ENCODE measurements at places on chromosomes 2 and 18. TPM values are rescaled to one million over a fixed set of nuclear protein-coding genes. Genes with fewer than 3 reads are reported as not detected.

SLC5A7 gene
- total RNA-seq: not detected

MBD1 gene
- 49.7 TPM for total RNA-seq

CFC1 gene
- not detected for total RNA-seq

FAM161A gene
- 8.6 TPM for total RNA-seq

GRCh38 chr18:33578518-33579348 is 714 bp downstream of the ASXL3 start:
- peak; percentile 11 for DNase-seq

DNA sequence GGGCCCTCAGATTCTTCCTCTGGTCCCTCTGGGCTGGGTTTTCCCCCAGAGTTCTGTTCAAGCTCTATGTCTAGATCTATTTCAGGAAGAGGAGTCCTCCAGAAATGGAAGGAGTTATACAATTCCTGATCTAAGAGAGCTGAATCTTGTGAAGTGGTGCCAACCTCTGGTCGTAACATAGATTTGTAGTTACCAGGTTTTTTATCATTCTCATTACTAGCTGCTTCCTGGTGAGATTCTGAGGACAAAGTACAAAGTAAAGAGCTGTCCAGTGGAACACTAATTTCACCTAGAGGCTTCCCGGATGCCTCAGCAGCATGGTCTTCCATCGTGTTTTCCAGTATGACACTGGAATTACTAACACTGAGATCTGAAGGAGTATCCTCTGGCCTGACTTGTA is 44.1 kb downstream of the PPP4R1 start:
- no peak for DNase-seq

GRCh38 chr2:151111599-151112278 is 149.9 kb downstream of the RBM43 start:
- no peak for DNase-seq

- no peak for DNase-seq
Measured at GRCh38 chr2:54871457-54872107, 148.1 kb downstream of the EML6 start.

DNA sequence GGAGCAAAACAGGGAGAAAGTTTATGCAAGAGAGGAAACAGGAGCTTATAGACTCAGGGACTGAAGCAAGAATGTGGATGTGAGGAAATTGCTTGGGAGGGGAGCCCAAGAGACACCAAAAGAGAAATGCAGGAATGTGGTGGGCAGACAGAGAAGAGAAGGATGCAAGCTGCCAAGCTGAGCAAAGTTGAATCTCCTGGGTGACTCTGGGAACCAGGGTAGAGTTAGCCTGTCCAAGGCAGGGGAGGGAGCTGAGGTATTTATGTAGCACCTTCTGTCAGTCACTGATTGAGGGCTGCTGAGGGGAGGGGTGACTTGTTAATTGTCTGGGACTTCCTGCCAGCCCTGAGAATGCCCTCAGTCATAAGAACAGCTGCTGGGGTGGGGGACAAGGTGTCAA is 464.3 kb downstream of the NBAS start:
- DNase-seq: no peak

DNA sequence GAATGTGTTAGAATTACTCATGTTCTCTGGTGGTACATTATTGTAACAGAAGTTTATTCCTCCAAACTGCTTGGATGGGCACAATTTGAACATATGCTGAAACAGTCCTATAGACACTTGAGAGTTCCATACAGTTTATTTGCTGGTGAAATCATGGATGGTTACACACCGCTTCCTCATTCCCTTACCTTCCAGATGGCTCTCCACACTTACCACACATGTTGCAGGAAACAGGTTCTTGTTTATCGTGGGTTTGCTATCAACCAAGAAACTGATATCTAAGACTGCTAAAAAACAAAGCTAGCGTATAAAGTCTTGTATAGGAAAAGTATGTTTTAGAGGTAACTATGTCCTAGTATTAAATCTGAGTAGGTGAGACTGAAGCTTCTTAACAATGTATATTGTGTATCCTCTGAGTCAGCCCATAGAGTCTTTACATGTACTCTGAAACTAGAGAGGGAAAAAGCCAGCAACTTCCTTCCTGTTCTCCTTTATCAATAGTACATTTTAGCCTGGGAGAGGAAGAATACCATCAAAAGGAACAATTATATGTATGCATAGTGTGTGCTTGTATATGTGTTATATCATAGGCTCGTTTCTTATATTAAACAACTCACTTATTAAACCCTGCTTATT is 313.1 kb downstream of the PLCL1 start:
- no peak for DNase-seq

DNA sequence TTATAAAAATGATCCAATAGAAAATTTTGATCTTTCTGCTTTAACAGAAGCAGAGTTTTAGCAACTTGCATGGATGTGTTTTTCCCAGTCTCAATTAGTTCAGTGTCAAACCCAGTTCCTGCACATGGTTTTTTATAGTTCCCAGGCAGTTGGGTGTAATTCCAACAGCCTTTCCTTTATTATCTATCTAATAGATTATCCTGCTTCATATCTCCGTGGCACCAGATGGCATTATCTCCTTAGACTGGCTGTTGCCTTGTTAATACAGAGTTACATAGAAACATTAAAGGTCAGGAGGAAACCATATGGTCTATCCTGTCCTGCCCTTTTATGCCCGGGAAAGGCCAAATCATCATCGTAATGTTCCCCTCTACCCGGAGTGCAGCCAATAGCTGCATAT is 400.9 kb upstream of the SMIM21 start:
- DNase-seq: peak; percentile 2

- no peak for DNase-seq
Measured at GRCh38 chr18:3799515-3799914, 349.5 kb downstream of the TGIF1 start.

- DNase-seq: no peak
Measured at GRCh38 chr18:34126121-34126520, 98.6 kb downstream of the NOL4 start.

Measured in G401 (cell line).